Fibroblast of skin of back (primary cell): ENCODE measurements at places on chromosomes 13 and 19.
A peak's percentile ranks its signal among the peaks of the same experiment; 100 is the strongest.

GRCh38 chr19:33814181-33815165, 17.8 kb downstream of the KCTD15 start:
- no peak for DNase-seq

GRCh38 chr19:31626941-31627340, 277.7 kb upstream of the TSHZ3 start:
- no peak for DNase-seq

- DNase-seq: peak; percentile 27
Observed at GRCh38 chr13:113756441-113757097, 2.5 kb upstream of the TMEM255B start.

- no peak for DNase-seq
Observed at GRCh38 chr19:5632657-5633056, 9.8 kb downstream of the SAFB start.

GRCh38 chr19:27962264-27962663, 1250.7 kb downstream of the UQCRFS1 start:
- no peak for DNase-seq

GRCh38 chr19:31560086-31561060, 211.1 kb upstream of the TSHZ3 start:
- peak; percentile 16 for DNase-seq

DNA sequence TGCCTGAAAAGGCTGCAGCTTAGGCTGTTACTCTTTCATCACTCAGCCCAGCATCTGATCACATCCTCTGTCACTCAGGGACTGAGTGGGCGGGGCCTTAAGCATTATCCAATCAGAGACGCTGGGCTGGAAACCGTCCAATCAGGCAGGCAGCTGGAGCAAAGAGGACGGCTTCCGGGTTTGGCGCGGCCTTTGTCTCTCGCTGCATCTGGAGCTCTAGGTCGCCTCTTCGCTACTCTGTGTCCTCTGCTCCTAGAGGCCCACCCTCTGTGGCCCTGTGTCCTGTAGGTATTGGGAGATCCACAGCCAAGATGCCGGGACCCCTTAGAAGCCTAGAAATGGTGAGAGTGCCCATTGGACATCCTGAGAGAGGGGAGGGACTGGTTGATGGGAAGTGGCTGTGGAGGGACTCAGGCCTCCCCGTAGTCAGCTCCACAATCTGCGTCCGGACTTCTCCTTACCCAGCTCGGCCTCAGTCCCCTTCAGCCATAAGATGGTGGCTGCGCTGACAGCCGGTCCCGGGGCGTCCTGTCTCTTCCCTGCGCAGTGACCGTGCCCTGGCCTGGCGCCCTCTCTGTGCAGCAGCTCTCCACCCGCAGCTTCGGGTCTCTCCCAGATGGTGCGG, at the start of gene ZNF486:
Gene ZNF486 (plus strand): TSS at position 195 of the 625 bp plus-strand sequence. CDS start 117 bp downstream, at position 312.
- DNase-seq: peak; percentile 97

DNA sequence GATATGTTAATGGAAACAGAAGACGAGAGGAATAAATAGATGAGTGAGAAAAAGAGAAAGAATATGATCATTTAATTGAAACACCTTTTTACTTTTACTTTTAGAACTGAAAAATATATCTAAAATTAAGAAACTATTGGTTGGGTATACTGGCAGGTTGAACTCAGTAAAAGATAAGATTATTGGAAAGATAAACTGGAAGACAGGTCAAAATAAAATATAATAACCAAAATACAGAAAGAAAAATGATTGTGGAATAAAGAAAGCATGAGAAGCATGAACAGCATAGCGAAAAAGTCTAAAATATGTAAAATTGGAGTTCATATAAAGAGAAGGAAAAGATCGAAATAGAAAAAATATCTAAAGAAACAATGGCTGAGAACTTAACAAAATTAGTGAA, 242.2 kb upstream of the MIR17HG start:
- no peak for DNase-seq

DNA sequence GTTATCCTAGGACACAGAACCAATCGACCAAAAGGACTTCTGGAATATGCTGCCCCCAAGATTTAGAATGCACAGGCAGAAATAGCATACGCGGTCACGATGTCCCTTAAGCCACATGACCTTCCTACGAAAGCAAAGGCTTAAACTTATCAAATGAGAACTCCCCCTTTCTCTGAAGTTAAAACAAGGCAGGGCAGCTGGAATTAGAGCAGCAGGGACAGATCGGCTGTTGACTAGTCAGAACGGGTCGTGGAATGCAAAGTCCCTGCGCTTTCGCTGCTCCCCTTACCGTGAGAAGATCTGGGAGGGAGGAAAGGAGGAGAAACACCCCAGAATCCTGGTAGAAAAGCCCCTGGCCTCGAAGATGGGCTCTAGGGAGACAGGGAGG, 799 bp upstream of the USPL1 start:
- DNase-seq: peak; percentile 92

GRCh38 chr13:41034881-41035280, 15.8 kb upstream of the ELF1 start:
- DNase-seq: no peak

DNA sequence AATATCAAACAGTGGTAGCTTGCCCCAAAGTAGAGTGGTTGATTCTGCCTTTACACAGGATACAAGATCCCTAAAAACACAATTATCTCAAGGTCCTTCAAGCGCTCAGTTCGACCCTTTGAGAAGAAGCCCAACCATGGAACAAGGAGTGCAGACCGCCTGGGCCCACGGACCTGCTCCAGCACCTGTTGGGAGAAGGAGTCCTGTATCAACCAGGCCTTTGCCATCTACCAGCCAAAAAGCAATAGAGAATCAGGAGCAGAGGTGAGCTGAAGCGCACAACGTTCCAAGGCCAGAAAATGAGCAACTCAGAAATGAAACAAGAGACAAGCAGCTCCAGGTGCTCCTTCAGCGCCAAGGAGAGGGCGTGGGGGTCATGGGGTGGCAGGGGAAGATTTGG, 6.3 kb upstream of the LILRB3 start:
- DNase-seq: no peak
